ENCODE measurements at places on chromosomes 16 and 17.

GRCh38 chr16:3515897-3516296 is 15.1 kb downstream of the CLUAP1 start:
- DNase-seq = no peak

DNA sequence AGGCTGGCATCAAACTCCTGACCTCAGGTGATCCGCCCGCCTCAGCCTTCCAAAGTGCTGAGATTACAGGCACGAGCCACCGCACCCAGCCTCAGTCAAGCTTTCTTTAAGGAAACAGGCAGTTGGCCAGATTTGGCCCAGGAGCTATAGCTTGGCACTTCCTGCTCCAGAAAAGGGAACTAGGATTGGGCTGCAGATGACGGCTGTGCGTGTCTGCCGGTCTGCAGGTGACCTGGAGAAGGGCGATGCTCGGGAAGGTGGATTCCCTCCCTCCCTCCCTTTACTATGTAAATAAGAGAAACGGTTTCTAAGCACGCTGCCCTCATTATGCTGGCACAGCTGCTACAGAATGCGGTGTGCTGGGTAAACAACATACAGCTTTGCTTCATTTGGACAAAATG is 215.9 kb downstream of the RPTOR start:
- DNase-seq = no peak

GRCh38 chr17:49071106-49071505 is 61.5 kb upstream of the B4GALNT2 start:
- no peak for DNase-seq

DNA sequence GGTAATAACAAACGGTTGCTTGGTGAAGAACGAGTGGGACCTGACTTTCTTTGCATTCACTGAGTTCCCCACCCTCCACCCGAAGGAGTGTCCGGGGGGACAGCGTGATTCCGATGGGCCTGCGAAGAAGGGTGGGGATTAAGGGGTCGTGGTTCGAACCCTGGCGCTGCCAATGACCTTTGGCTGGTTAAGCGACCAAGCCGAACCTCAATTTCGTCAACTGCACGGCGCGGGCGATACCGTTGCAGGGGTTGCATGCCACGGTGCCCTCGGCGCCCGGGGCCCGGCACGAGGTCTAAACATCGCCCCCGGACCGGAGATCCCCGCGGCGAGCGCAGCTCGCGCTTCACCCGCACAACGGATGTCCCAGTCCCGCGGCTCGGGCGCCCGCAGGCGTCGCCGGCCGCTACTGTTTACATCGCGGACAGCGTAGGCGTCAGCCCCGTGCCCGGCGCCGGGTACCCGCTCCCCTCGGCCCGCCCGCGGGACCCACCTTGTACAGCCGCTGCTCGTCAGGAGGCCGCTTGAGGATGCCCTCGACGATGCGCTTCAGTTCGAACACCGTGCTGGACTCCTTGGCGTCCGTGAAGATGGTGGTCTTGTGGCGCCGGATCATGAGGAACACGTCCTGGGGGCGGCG is 460 bp downstream of the ELOB start:
- no peak for DNase-seq

Measured in non-pigmented ciliary epithelial cell (primary cell).